NCI-H1694 (cell line): ENCODE measurements at places on chromosomes 11 and 22.
A peak's percentile ranks its signal among the peaks of the same experiment; 100 is the strongest.

DNA sequence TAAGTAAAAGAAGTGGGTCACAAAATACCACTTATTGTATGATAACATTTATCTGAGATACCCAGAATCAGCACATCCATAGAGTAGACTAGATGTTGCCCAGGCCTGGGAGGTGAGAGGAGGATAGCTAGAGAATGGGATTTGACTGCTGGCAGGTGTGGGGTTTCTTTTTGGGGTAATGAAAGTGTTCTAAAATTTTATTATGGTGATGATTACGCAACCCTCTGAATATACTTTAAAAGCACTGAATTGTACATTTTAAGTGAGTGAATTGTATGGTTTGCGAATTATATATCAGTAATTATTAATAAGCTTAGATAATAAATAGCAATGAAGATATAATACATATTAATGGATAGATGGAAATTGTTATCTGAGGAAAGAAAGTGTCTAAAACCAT is 35.7 kb upstream of the ACAT1 start:
- DNase-seq = no peak

DNA sequence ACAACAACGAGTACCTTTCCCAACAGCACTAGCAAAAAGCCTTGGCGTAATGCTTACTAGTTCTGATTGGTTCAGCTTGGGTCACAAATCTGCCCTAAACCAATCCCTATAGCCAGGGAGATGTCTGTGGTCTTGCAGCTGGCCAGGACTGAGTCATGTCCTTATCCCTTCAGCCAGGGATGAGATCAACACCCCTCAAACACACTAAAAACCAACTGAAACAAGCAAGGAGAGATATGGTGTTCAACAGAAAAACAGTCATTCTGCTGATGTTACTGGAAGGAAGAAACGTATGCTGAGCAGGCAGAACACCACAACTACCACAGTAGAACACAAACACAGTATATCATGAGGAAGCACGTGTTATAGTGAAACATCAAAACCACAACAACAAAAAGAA is 375.6 kb downstream of the LARGE1 start:
- no peak for DNase-seq

DNA sequence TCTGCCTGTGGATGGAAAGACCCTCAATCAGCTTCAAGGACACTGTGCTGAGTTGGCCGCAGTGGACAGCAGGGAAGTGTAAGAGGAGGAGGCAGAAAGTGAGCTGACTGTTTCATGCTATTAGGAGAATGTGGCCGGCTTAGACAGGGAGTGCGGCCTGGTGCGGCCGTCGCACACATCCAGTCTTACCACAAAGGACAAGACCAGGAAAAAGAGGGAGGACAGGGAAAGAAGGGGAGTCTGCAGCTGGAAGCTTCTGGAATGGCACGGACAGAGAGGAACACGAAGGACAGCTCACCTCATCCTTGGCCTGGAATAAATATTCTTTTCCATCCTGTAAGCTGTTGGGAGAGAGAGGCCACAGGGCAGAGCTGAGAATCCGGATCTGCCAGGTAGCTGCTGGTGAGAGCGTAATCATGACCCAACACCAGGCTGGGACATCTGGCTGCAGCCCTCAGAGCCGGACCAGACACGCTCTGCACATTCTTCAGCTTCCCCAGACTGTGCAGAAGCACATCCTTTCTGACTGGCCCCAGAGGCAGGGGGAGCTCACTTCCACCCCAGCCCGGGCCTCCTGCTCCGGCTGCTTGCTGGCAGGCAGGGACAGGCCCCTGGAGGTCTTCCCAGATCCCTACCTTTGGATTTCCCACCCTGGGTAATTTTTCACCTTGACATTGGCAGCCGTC is 8.6 kb upstream of the RBM4B start:
- DNase-seq = no peak

DNA sequence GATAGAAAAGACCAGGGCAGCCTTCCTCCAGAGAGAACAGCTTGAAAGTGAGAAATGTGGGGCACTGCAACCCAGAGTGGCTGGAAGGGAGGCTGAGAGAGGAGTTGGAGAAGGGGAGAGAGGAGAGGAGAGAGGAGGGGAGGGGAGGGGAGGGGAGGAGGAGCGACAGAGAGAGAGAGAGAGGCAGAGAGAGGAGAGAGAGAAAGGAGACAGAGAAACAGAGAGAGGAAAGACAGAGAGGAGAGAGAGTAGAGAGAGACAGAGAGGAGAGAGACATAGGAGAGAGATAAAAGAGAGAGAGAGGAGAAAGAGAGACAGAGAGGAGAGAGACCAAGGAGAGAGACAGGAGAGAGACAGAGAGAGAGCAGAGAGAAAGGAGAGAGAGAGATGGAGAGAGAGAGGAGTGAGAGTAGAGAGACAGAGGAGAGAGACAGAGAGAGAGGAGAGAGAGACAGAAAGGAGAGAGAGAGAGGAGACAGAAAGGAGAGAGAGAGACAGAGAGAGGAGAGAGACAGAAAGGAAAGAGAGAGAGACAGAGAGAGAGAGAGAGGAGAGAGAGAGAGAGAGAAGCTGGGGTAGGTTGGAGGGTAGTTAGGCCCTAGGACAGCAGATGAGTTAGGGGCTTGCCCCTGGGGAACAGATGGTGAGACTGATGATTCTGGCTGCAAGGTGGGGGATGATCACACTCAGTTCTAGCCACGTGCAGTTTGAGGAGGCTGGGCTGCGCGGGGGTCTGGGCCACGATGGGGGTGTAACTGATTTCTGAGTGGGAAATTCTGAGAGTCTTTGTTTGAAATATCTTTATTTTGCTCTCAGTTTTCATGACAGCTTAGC is 8.5 kb upstream of the SCYL1 start:
- no peak for DNase-seq

GRCh38 chr11:6568191-6568918 is 35.1 kb downstream of the RRP8 start:
- peak; percentile 23 for DNase-seq

- DNase-seq = no peak
Measured at GRCh38 chr11:69831985-69832384, 12.8 kb upstream of the FGF3 start.

DNA sequence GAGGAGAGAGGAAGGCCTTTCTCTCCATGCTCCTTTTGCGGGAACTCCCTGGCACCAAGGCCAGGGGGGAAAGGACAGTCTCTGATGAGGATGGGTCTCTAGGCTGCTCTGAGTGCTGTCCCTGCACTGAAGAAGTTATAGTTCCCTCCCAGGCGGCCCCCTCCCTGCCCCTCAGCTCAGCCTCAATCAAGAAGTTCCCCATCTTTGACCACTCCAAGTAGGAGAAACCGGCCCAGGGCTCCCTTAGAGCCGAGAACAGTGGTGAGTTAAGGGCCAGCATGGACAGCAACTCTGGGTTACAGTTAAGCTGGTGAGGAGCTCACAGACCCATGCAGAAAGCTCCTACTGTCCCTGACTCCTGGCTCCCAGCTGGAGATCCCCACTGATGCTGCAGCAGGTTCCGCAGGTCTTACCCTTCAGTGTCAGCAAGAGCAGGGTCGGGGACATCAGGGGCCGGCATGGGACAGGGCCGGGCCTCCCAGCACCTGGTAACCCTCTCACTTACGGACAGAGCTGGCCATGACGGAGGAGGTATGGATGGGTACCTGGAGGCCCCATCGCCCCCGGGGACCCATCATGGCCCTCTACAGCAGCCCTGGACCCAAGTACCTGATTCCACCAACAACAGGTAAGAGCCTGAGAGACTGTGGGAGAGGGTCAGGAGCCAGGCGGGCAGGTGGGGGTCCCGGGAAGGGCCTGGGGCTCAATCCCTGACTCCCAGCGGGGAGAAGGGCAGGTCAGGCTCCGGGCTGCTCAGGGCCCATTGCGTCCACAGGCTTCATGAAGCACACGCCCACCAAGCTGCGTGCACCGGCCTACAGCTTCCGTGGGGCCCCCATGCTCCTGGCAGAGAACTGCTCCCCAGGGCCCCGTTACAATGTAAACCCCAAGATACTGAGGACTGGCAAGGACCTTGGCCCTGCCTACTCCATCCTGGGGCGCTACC is 4.2 kb downstream of the SCGB1C1 start:
- no peak for DNase-seq

DNA sequence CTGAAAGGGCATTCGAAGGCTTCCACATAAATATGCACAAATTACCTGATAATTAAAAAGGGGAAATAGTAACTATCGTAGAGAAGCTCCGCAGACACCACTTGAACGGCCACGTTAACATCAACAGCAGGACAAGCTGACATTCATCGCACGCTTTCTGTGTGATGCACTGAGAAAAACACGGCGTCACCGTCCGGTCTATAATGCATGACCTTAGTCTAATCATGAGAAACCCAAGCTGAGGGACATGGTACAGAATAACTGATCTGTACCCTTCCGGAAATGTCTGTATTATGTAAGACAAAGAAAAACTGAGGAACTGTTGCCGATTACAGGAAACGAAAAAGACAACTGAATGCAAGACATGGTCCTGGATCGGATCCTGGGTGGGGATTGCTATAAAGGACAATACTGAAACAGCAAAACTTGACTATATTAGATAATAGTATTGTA is 678 bp upstream of the RANGAP1 start:
- peak; percentile 50 for DNase-seq

- DNase-seq = no peak
Measured at GRCh38 chr22:40728731-40729189, 49.5 kb downstream of the MCHR1 start.

- no peak for DNase-seq
Measured at GRCh38 chr22:17570851-17571631, 7.7 kb downstream of the SLC25A18 start.

GRCh38 chr22:46042786-46043185 is 65.8 kb upstream of the WNT7B start:
- DNase-seq = no peak

- no peak for DNase-seq
Measured at GRCh38 chr11:14676068-14676467, 32.5 kb downstream of the PDE3B start.

DNA sequence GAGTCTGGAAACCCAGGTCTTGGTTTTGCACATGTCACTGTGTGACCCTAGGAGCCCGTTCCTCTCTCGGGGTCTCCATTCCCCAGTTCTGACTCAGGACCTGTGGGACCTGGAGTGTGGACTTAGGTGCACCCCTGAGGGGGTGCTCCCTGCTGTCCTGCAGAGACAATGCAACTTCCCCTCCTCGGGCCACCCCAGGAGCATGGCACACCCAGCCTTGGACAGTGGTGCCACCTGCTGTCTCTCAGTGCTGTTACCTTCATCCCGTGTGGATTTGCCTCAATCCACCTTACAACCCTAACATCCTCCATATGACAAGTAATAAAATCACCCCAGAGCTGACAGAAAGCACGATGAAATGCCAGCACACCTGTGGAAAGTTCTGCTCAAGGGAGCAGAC is 27.5 kb upstream of the CRYBB3 start:
- DNase-seq = no peak

DNA sequence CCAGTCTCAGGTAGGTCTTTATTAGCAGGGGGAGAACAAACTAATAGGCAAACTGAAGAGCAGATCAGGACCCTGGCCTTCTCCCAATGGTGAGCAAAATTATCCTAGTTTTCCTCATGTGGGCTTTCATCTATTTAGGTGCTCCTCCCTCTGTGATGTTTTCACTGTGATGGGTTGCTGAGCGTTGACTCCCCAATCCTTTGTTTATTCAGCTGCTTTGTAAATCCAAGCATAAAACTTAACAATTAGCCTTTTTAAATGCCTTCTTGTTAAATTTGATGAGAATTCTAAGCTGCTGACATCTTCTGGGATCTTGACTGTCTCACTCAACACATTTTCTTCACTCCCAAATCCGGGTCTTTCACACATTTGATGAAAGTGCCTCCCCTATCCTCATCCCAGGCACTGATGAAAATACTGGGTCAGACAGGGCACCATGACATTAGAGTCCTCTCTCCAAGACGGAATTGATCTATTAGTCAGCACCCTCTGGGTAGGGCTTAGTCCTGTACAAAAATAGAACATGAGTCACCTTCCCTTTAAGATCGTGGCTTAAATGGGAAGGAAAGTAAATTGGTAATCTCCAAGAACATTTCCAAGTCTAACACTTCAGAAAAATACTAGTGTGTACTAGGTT is 199.3 kb upstream of the ISX start:
- DNase-seq = no peak

- DNase-seq = no peak
Measured at GRCh38 chr22:32548039-32548438, 73.4 kb downstream of the FBXO7 start.

GRCh38 chr22:18012531-18012930 is 11.8 kb downstream of the MICAL3 start:
- DNase-seq = no peak

GRCh38 chr11:57800444-57801182 is 39.0 kb downstream of the CTNND1 start:
- DNase-seq = peak; percentile 40

DNA sequence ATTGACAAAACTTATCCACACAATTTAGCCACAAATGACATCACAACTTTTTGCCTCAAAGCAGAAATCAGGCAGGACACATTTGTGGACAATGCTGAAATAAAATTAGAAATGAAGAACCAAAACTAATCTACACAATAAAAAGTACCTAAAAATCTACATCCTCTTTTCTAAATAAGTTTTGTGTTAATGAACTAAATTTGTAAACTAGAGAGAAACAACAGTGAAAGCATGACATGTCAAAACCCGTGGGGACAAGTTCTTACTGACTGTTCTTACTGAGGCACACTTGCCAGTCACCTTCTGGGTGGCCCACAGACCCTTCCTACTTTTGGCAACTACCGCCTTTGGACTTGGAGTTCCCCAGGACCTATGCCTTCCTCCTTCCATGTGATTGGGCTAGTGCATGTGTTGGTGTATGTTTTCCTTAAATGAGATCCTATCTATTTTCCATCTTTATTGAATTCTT is 60.7 kb upstream of the MUC15 start:
- DNase-seq = no peak

DNA sequence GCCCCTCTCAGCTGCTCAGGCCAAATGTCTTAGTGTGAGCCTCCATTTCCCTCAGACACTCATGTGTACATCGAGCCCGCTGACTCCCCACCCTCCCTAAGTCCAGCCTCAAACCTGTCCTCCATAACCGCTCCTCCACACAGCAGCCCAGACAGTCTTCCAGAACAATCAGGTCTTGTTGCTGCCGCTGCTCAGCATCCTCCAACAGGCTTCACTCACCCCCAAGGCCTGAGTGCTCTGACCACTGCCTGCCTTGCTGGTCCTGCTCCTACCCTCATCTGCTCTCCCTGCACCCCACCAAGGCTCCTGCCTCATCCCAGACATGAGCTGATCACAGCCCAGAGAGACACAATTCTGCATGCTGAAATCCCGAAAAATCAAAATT is 17.1 kb downstream of the PSMD13 start:
- DNase-seq = no peak

DNA sequence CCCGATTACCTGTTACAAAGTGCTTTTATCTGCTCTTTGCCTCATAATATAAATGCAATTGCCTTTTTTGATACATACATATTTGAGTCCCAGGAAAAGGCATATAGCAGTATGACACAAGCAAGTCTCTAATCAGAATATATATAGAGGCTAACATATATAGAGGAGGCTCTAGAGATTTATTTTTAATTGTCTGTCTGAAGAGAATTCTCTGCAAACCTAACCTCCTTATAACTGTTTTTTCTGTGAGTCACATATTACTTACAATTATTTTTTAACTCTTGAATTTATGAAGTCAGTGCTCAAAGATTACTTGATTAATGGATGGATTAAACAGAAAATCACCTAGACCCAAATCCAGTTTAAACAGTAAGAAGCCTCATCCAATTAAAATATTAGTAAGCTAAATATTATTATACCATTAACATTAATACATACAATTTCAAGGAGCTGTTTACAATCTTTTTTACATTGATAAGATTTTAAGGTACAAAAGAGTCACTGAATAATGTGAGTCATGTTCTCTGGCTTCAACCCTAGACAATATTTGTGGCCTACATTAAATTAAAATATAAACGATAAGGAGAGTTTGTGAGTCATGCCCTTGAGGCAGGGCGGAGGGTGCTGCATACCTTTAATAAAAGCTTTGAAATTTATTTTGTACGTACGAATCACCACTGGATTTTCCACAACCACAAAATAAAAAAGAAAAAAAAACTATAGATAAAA is 19.2 kb upstream of the MMP13 start:
- DNase-seq = no peak
